ENCODE measurements at places on chromosomes 13 and 19.

GRCh38 chr19:11306337-11306736 is 10.4 kb downstream of the TSPAN16 start:
- DNase-seq, result no peak

DNA sequence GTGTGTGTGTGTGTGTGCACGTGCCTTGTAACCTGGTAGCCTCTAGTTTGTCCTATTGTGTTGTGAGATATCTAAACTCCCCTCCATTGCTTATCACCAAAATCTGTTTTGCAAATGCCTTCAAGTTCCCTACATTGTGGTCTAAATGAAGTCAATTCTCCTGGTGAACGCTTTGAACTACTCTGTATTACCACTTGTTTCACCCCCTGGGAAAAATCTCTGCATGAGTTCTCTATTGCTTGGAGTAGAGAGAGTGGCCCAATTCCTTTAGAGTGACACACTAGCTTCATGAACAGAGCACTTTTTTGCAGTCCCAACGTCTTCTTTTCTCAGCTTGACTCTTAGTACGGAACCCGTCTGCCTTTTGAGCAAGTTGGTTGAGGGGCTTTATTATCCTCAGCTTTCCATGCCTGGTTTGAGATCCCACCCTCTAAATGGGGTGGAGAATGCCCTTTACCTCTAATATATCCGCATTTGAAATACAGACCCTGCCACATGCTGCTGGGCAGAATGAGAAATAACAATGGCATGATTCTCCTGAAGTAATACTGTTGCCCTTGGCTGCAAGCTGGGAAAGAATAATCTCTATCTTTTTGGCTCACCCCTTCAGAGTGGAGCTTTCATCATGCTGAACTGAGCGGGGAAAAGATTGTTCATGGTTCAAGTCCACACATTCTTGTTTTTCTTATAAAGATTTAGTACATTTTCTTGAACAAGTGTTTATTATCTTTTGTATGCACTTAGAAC is 2545.3 kb downstream of the PCDH9 start:
- DNase-seq, result no peak

DNA sequence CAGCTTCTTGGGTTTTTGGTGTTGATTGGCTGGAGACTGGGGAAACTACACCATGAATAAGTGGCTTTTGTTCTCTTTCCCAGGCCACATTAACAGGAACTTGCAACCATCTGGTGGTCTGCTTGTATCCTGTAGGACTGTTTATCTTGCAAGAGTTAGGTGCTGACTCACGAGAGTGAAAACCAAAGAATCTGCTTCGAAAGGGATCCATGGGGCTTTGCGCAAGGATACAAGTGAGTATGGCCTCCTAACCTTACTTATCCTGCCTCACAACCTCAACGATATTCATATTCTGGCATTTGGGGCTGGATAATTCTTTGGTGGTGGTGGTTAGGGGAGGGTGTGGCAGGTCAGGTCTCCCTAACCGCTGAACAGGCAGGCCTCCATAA is 4.7 kb upstream of the SIGLECL1 start:
- no peak for DNase-seq

- DNase-seq, result peak; percentile 96
These were observed 783 bp downstream of the PHLDB3 start for GRCh38 chr19:43503501-43504425.

DNA sequence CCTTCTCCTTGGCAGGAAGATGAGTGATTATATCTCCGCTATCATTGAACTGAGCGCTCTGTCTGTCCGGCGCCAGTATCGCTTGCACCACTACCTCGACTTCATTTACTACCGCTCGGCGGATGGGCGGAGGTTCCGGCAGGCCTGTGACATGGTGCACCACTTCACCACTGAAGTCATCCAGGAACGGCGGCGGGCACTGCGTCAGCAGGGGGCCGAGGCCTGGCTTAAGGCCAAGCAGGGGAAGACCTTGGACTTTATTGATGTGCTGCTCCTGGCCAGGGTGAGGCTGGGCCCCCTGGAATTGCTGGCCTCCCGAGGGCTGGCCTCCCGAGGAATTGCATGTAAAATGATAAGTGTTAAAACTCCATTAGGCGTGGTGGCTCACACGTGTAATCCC is 32.1 kb downstream of the CYP4F22 start:
- no peak for DNase-seq

DNA sequence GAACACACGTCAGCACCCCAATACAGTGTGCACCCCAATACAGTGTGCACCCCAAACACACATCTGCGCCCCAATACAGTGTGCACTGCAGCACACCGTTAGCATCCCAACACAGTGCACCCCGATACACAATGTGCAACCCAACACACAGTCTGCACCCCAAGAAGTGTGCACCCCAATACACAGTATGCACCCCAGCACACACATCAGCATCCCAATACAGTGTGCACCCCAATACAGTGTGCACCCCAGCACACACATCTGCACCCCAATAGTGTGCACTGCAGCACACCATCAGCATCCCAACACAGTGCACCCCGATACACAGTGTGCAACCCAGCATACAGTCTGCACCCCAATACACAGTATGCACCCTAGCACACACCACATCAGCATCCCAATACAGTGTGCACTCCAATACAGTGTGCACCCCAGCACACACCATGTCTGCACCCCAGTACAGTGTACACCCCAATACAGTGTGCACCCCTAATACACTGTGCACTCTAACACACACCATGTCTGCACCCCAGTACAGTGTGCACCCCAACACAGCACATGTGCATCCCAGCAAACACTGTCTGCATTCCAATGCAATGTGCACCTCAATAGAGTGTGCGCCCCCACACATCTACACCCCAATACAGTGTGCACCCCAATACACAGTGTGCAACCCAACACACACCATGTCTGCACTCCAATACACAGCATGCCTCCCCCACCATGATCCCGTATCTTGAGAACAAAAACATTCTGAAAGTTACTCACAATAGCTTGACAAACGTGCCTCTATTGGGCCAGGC is 855 bp upstream of the CARS2 start:
- DNase-seq, result no peak

- no peak for DNase-seq
These were observed 29.5 kb downstream of the SLC15A1 start for GRCh38 chr13:98722958-98723357.

DNA sequence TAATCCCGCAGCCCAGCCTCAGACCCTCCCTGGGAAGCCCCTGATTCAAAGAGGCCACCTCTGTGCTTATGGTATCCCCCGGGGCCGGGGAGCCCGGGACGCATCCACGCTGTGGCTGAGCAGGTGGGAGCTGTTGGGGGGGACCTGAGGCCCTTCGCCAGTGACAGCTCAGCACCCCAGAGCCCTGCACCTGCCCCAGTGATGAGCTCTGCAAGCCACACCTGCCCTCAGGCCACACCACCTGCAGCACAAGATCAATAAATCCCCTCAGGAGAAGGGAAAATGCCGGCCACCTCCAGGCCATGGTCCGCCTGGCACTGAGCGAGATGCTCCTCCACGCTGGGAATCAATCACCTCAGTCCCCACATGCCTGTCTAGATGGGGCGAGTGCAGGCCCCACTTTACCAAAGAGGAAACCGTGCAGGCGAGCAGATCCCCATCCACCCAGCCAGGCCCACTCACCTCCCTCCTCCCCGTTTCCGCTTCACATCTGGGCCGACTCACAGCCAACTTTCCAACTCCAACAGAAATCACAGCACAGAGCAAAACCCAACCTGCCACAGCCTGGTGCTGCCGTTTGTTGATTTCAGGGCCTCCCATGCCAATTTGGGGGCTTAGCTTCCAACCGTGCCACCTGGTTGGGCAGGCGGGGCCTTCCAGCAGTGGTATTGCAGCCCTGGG is 12.8 kb downstream of the MOB3A start:
- DNase-seq, result peak; percentile 67

- no peak for DNase-seq
These were observed 77.8 kb downstream of the ITGBL1 start for GRCh38 chr13:101530293-101530692.

DNA sequence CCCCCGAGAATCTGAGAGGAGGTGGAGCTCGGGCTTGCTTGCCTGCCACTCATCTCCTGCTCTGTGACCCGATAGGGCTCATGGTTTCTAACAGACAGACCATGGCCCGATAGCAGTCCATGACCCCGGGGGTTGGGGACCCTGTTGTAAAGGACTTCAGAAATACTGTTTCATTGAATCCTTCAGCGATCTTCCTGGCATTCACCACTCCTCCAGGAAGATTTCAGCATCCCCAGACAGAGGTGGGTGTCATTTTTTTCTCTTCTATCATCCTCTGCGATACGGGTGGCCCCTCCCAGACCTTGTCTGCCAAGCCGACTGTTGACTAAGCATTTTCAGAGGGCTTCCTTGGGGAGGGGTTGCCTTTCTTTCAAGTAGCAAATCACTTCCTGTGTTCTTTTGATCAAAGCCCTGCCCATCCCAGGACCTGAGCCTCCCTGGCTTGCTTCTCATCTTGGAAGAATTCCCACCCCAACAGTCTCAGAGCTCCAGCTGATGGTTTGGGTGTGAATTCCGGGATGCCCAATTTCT is 1.7 kb downstream of the MYO1F start:
- DNase-seq, result peak; percentile 36

DNA sequence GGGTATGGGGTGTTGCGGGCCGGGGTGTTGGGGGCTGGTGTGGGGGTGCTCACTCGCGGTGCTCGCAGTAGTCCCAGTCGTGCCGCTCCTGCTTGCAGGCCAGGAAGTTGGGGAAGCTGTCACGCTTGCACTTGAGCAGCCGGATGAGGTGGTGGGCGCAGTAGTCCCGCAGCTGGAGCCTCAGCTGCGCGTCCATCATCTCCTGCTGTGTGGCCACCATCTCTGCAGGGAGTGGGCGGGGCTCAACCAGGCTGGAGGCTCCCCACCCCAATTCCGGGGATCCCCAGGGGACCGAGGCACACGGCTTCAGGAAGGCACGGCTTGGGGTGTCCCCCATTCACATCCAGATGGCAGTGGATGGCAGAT is 5.2 kb downstream of the NDUFB7 start:
- no peak for DNase-seq

DNA sequence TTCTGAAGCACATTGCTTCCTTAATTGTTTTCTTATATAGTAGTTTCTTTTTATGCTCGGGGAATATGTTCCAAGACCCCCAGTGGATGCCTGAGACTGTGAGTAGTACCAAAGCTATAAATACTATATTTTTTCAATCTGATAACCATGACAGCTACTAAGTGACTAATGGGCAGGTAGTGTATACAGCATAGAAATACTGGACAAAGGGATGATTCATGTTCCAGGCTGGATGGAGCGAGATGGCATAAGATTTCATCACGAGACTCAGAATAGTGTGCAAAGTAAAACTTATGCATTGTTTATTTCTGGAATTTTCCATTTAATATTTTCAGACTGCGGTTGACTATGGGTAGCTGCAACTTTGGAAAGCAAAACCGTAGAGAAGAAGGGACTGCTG is 47.9 kb upstream of the OLFM4 start:
- no peak for DNase-seq

DNA sequence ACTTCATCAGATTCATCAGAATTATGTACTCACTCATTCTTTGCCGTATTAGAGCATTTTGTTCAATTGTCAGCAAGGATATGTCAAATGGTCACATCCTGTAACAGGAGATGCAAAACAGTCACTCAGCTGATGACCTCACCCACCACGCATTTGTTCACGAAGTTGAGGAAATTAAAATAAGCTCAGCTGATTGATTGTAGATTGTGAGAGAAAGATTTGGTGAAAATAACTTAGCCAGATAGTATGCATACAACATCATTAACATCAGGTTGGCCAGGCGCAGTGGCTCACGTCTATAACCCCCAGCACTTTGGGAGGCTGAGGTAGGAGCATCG is 22.6 kb upstream of the CDC16 start:
- DNase-seq, result no peak

DNA sequence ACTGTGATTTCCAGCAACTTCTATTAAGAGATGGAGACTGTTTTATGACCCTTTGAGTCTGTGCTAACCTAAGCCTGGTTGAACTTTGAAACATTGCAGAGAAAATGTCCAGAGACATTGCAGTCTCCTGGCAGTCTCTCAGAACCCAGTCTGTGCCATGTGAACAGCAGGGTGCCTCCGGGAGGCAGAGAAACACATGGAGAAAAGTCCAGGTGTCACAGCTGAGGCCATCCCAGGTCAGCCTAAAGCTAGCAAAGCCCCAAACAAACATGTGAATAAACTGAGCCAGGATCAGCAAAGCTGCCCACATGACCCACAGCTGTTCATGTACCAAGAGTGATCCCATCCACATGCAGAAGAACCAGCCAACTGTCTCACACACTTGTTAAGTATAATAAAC is 7.8 kb downstream of the CYP4F11 start:
- DNase-seq, result no peak

GRCh38 chr13:36344173-36344572 is 2.0 kb downstream of the SPART start:
- no peak for DNase-seq

DNA sequence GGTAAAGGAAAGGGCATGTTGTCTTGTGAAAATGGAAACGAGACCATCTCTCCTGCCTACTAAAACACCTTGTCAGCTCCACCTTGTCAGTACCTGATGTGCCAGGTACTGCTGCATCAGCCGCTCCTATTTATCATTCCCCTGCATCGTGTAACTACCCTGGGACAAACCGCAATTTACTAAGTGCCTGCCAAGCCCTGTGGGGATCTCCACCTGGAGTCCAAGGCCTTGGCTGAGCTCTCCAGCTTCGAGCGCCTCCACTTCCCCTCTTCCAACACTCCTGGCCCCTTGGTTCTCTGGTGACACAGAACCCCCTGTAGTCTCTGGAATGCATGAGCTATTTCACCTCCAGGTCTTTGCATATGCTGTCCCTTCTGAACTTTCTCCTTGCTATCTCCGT is 25.9 kb upstream of the CCNP start:
- DNase-seq, result no peak

DNA sequence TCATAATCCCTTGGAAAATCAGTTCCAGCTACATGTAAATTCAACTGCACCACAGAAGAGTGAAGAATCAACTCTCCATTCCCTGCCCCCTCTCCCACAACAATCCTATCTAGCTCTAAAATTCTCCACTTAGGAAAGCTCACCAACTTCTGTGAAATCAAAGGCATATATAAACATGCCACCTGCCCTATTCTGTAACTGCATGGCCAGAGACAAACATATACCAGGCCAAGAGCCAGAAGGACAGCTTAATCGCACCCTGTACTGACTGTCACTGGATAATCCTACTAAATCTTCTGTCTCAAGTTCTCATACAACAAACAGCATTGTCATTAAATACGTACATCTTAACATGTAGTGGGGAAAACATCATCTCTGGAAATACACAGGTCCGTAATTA is 58.2 kb upstream of the EEF1AKMT1 start:
- DNase-seq, result no peak

GRCh38 chr13:27280841-27281240 is 10.2 kb downstream of the RASL11A start:
- no peak for DNase-seq

GRCh38 chr19:50666346-50667176 is 17.3 kb downstream of the C19orf81 start:
- no peak for DNase-seq

- DNase-seq, result no peak
These were observed 5.5 kb downstream of the MYDGF start for GRCh38 chr19:4664642-4665041.

DNA sequence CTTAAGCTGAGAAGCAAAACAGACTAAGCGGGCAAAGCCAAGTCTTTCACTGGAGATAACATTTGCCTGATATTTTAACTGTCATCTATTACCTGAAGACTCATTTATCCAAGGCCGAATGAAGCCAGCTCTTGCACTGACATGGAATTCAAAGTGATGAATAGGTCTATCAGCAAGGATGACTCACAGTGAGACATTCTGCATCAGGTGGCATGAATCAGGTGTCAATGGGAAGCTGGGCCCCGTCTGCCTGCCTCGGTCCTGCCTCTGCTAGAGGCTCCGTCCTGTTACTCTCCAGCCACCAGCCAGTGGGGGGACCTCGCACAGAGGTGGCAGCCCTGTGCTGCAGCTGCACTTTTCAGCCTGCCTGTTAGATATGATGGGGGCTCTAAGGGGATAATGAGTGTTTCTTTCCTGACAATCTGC is 23.5 kb downstream of the STARD13 start:
- DNase-seq, result no peak
